ENCODE measurements at places on chromosomes 2 and 18.

DNA sequence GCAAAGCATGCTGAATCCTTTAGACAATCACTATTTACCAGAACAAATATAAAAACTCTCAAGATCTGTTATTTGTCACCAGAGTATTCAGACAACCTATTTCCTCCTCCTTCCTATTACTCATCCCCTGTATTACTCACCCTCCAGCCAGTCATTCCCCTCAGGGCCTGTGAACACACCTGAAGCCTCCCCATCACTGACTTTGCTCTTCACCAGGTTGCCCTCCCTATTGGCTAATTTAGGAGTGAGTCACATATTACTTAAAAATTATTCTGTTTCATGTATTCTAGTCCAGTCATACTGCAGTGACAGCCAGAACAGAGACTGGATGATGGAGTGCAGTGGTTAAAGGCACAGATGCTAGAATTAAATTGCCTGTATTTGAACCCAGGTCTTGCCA, 3.7 kb upstream of the ATG16L1 start:
- DNase-seq = peak; percentile 50

DNA sequence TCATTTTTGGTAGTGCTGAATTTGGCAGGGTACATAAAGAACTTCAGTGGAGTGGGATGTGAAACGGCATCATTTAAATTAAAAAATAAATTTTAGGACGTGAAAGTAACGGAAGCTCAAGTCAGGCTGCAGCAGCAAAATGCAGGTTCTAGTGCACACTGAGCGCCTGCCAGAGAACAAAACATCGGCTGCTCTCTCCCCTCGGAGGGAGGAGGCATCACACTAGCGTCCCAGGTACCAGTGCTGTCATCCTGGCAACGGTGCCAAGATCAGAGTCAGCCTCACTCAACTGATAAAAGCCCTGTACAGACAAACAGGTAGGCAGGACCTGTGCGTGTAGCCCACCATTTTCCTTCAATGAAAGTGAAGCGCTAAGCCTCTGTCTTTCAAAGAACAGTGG, 261.5 kb downstream of the PTGR3 start:
- no peak for DNase-seq

GRCh38 chr2:104430852-104431251, 423.1 kb upstream of the POU3F3 start:
- DNase-seq = no peak

DNA sequence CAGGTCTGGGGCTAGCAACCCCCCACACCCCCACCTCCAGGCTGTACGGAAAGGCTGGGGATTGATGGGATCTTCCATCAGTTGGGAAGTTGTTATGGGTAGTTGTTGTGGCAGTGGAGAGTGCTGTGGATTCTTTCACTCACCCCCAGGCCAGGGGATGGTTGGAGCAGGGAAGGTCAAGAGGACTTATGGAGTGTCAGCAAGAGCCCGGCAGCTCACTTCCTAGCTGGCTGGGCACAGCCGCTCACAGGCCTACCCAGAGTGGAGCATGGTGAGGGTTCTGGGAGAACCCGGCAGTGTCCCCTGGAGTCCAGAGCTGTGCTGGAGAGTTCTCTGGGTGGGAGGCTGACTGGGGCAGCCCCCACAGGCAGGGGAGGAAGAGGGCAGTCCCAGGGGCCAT, 122.2 kb downstream of the MSH2 start:
- no peak for DNase-seq

GRCh38 chr2:37558623-37559022, 112.8 kb downstream of the CDC42EP3 start:
- DNase-seq = peak; percentile 71

DNA sequence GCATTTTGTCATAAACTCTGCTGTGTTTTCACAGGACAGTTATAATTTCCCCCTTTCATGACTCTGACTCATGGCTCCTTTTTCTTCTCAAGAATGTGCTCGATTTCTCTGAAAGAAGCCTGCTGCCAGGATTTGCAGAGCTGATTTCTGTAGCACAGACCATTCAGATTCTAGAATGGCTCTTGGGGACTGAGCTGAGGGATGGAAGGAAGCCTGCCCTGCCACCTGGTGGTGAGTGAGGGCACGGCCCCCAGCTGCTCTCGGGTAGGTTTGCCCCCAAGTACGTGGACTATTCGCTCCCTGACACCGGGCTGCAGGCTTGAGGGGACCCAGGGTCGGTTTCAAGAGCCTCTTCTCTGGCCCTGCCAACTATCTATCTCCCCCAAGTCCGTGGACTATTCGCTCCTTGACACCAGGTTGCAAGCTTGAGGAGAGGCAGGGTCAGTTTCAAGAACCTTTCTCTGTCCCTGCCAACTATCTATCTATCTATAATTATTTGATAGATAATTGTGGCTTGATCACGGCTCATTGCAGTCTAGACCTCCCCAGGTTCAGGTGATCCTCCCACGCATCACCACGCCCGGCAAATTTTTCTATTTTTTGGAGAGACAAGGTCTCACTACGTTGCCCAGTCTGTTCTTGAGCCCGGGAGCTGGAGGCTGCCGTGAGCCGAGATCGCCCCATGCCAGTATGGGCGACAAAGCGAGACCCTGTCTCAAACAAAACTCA, 1.4 kb upstream of the SMYD5 start:
- peak; percentile 78 for DNase-seq

DNA sequence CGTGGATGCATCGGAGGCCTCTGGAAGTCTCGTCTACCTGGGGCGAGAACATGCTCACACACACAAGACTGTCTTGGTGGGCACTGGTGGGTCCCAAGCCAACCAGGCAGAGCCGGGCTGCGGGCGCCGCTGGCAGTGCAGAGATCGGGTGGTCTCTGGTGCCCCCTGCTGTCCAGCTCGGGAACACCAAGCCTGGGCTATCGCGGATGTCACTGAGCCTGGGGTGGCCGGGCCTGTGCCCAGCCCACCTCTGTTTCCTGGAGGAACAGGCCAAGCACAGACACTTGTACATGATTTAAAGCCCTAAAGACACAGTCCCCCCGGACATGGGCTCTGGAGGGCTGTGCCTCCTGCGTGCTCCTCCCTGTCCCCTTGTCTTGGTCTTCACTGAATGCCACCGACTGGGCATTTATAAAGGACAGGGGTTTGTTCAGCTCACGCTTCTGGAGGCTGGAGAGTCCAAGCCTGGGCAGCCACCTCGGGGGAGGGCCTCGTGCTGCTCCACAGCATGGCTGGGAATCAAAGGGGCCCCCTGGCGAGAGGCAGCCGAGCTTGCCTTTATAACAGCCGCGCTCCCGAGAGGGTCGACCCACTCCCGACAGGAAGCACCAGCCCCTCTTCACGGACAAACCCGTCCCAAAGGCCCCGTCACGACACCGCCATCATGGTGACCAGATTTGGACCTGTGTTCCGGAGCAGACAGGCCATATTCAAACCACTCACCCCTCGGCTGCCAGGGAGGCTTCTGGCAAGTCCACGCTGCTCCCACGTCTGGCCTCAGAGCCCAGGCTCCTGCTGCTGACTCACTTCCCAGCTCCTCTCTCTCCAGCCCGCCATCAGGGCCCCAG, 3.6 kb upstream of the OTOS start:
- peak; percentile 79 for DNase-seq

DNA sequence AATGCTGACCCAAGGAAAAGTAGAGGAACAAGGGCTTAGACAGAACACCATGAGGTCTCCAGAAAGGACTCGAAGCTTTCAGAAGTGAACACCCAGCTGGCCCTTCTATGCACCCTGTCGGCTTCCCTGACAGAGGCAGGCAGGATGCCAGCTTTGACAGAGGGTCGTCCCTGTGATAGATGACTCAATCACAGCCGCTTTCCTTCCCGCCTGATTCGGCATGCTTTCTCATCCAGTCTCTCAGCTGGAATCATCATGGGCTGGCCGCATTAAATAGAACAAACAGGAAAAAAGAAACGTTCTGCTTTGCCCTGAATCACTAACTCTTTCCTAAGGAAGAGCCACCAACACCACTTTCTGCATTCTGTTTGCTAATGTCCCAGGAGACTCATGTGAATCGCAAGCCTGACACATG, 140.3 kb upstream of the RAB12 start:
- DNase-seq = no peak

- DNase-seq = no peak
Measured at GRCh38 chr2:107202962-107203591, 317.1 kb upstream of the ST6GAL2 start.

DNA sequence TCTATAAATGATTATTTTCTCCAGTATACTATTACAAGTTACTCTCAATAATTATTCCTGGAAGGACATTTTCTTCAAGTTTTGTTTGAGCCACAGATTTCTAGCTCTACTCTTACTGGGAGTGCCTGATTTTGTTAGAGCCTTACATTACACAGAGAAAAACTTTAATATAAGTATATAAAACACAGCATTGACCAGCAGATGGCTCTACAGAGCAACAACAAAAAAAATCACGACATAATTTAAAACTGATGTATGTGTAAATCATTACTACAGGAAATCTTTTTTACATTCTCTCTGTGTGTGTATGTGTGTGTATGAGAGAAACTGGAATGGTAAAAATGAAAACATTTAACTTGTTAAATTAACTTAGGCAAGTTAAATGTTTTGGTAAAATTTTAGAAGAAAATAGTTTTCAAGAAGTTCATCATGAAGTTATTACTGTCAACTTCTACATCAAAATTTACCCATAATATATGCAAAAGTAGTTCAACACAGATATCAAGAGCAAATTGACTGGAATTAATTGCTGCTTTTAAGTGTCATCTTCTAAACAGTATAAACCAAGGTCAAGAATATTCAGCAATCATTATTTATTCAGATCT, 103.3 kb downstream of the MDH1 start:
- DNase-seq = peak; percentile 74

DNA sequence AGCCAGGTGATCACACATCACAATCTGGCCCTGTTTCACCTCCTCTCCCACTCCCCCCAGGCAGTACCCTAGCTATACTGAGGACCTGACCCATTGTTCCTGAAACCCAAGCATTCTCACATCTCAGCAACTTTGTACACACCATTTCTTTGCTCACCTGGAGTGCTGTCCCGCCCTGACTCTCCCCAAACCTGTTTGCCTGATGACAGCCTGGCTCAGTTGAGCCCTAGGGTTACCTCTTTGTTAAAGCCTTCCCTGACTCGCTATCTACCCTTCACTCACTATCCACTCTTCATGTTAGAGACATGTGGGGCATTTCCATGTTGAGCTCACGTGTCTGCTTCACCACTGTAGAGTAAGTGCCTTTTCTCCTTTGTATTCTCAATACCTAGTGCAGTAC, 49.1 kb downstream of the GREB1L start:
- no peak for DNase-seq

GRCh38 chr2:103427567-103427966, 665.7 kb downstream of the TMEM182 start:
- no peak for DNase-seq

- DNase-seq = no peak
Measured at GRCh38 chr18:75429975-75430374, 2.5 kb upstream of the SMIM21 start.

GRCh38 chr2:96527286-96528005, 9.1 kb upstream of the ARID5A start:
- peak; percentile 68 for DNase-seq

GRCh38 chr18:76323891-76324290, 171.2 kb downstream of the ZNF516 start:
- no peak for DNase-seq

- no peak for DNase-seq
Measured at GRCh38 chr18:53134711-53135110, 794.7 kb downstream of the DCC start.

GRCh38 chr18:79403723-79404566, 8.2 kb downstream of the NFATC1 start:
- no peak for DNase-seq

DNA sequence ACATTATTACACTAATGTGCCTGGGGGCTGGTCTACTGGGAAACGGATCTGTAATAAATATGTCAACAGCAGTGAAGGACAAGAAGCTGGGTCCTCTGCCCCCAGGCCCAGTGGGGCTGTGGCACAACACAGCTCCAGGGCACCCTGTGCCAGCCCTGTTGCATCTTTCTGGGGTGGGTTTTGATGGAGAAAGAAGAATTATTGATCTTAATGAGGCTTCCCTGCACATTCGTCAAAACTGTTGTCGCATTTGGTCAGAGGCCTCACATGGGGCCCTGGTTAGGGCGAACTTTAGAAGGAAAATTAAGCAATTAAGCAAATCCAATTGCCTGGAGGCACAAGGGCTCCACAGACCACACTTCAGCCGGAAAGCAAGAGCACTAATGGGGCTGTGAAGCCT, 30.0 kb upstream of the TWIST2 start:
- DNase-seq = no peak

GRCh38 chr2:152376385-152376784, 41.4 kb downstream of the FMNL2 start:
- no peak for DNase-seq

DNA sequence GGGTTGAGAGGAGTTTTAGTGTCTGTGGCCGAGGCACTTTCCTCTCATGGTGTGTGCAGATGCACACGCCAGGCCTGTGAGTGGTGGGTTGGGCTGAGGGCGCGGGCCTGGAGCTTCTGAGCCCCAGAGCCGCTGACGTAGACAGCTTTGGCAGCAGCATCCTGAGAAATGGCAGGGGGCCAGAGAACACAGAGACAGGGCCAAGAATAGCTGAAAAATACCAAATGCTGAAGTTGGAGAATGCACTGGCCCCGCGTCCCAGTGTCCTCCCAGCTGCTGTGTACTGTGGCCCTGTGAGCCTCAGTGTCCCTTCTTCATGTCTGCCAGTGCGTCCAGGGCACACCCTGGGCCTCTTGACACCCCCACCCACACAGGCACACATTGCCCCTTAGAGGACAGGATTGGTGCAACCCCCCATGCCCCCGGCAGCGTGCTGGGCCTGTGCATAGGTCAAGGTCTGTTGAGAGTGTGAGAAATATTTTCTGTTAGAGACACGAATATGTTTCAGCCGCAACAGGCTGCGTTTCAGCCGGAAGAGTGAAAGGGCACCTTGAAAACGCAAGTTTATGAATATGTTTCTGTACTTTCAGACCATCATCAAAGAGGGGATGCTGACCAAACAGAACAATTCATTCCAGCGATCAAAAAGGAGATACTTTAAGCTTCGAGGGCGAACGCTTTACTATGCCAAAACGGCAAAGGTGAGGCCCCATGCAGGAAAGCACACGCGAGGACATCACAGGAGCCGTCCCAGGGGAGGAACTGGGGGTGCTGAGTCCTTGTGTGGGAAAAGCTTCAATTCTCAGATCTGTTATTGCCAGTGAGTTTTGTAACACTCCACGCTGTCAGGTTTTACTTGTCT, 33.6 kb downstream of the DGKD start:
- no peak for DNase-seq

DNA sequence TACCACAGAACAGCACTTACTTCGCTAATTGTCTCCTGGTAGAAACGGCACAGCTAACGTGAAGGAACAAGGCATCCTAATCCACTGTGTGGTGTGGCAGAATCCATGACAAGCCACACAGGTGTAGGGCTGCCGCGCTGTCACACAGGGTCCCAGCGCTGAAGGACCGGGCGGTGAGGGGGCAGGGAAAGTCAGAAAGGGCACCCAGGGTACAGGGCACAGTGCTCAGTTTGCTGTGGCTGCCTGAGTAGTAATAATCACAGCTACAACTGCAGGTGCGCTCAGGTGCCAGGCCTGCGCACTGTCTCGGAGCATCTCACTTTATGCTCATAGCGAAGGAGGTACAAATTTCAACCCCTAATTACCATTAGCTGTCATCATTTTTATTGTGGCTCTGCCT, 55.2 kb upstream of the CAB39 start:
- no peak for DNase-seq
